ENCODE measurements at places on chromosomes 16 and 17.

DNA sequence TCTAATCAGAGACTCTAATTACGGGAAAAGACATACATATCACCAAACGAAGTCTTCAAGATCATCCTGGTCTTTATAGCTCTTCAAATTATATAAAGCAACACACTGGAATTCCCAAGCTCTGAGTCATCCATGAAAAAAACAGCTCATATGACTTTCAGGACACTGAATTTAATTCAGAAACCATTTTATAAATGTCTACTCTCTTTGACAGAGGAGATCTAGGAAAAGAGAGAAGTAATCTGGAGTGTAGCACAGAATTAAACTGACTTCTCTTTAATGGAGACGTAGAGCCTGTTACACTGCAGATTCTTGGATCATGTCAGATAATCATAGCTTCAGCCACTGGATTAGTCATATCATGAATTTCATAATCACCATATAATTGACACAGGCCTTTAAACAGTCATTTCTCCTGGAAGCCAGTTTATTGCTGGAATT, 86.8 kb upstream of the WSB1 start:
- H3K27ac ChIP-seq = no peak overlapping the region
- no peak for DNase-seq
- no peaks in the 10 kb centered on the region for H3K4me1 ChIP-seq
- H3K36me3 ChIP-seq = no peaks in the 10 kb centered on the region
- H3K27me3 ChIP-seq = no peaks in the 10 kb centered on the region

DNA sequence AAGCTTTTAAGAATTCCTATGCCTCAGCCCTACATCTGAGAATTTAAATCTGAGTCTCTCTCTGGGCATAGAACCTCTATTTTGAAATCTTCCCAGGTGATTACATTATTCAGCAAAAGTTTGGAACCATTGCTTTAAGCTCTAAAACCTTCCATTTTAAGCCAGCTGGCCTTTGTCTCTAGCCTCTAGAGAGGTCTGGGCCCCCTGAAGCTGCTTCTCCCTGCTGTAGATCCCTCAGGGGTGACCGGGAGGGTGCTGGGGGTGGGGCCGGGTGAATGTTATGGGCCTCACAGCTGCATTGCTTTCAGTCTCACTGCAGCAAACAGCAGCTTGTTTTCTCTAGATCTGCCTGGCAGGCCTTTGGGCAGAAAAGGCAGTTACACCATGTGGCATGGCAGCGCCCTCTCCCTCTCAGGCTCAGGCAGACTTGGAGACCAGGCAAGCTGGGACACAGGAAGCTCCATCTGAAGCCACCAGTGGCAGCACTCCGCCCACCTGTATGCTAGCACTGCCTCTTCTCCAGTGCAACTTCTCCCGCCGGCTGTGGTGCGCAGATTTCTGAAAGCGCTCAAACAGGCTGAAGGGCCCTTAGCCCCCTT, 66.3 kb downstream of the MPRIP start:
- H3K4me3 ChIP-seq = no peak overlapping the region
- no peaks in the 10 kb centered on the region for H3K27me3 ChIP-seq
- no peaks in the 10 kb centered on the region for H3K4me1 ChIP-seq
- no peaks in the 10 kb centered on the region for H3K36me3 ChIP-seq
- peak; percentile 39 for DNase-seq

GRCh38 chr17:27630607-27631410, at the start of gene LGALS9:
TSS of gene LGALS9 (plus strand) at chr17:27631188. CDS start at chr17:27631266, 78 bp downstream.
- no peaks in the 10 kb centered on the region for H3K36me3 ChIP-seq
- H3K4me1 ChIP-seq = no peaks in the 10 kb centered on the region
- no peak within 1 kb of the TSS for H3K4me3 ChIP-seq
- no peaks in the 10 kb centered on the region for H3K27me3 ChIP-seq
- H3K27ac ChIP-seq = no peak within 1 kb of the TSS

- no peak overlapping the region for H3K27ac ChIP-seq
- no peak for DNase-seq
- no peaks in the 10 kb centered on the region for H3K27me3 ChIP-seq
- no peaks in the 10 kb centered on the region for H3K36me3 ChIP-seq
Observed at GRCh38 chr16:72609066-72609465, 437.1 kb upstream of the PMFBP1 start.

- H3K27me3 ChIP-seq = no peaks in the 10 kb centered on the region
- H3K36me3 ChIP-seq = no peaks in the 10 kb centered on the region
- H3K4me1 ChIP-seq = no peaks in the 10 kb centered on the region
Observed at GRCh38 chr17:40558300-40558889, 6.9 kb downstream of the CCR7 start.

- H3K27me3 ChIP-seq = peaks cover 16% of the 10 kb centered on the region
- H3K27ac ChIP-seq = no peak overlapping the region
- no peaks in the 10 kb centered on the region for H3K36me3 ChIP-seq
- H3K4me3 ChIP-seq = no peak overlapping the region
Observed at GRCh38 chr16:3147046-3147756, 12.4 kb downstream of the ZNF213 start.

GRCh38 chr17:82443465-82444283, 6.9 kb downstream of the CYBC1 start:
- H3K4me1 ChIP-seq = peaks cover 5% of the 10 kb centered on the region
- no peak overlapping the region for H3K27ac ChIP-seq
- DNase-seq = no peak
- H3K27me3 ChIP-seq = no peaks in the 10 kb centered on the region

GRCh38 chr16:814974-815373, 14.4 kb upstream of the GNG13 start:
- no peaks in the 10 kb centered on the region for H3K27me3 ChIP-seq
- no peaks in the 10 kb centered on the region for H3K36me3 ChIP-seq
- H3K4me1 ChIP-seq = no peaks in the 10 kb centered on the region
- H3K4me3 ChIP-seq = no peak overlapping the region

GRCh38 chr16:59013930-59014329, 279.8 kb upstream of the GOT2 start:
- H3K27ac ChIP-seq = no peak overlapping the region
- DNase-seq = no peak
- H3K27me3 ChIP-seq = no peaks in the 10 kb centered on the region

DNA sequence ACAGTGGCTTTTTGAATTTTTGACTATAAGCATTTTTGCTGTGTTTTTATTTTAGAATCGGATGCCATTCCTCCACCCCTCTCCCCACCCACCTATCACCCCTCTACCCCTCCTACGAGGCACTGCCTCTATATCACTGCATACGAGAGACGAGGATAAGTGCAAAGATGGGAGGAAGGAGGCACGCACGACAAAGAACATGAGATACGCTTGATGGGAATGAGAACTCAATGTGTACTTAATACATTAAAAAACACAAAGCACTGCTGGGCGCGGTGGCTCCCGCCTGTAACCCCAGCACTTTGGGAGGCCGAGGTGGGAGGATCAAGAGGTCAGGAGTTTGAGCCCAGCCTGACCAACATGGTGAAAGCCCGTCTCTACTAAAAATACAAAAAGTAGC, 8.8 kb upstream of the USP43 start:
- no peak overlapping the region for H3K4me3 ChIP-seq
- H3K27me3 ChIP-seq = no peaks in the 10 kb centered on the region
- no peak overlapping the region for H3K27ac ChIP-seq
- H3K36me3 ChIP-seq = no peaks in the 10 kb centered on the region
- H3K4me1 ChIP-seq = peaks cover 5% of the 10 kb centered on the region

- peak; percentile 79 for DNase-seq
- no peaks in the 10 kb centered on the region for H3K36me3 ChIP-seq
- peak overlapping the region; percentile 89 for H3K4me3 ChIP-seq
- peaks cover 41% of the 10 kb centered on the region for H3K4me1 ChIP-seq
- H3K27me3 ChIP-seq = no peaks in the 10 kb centered on the region
- H3K27ac ChIP-seq = peak overlapping the region; percentile 92
Observed at GRCh38 chr16:3458278-3458851, 14.9 kb downstream of the NAA60 start.

DNA sequence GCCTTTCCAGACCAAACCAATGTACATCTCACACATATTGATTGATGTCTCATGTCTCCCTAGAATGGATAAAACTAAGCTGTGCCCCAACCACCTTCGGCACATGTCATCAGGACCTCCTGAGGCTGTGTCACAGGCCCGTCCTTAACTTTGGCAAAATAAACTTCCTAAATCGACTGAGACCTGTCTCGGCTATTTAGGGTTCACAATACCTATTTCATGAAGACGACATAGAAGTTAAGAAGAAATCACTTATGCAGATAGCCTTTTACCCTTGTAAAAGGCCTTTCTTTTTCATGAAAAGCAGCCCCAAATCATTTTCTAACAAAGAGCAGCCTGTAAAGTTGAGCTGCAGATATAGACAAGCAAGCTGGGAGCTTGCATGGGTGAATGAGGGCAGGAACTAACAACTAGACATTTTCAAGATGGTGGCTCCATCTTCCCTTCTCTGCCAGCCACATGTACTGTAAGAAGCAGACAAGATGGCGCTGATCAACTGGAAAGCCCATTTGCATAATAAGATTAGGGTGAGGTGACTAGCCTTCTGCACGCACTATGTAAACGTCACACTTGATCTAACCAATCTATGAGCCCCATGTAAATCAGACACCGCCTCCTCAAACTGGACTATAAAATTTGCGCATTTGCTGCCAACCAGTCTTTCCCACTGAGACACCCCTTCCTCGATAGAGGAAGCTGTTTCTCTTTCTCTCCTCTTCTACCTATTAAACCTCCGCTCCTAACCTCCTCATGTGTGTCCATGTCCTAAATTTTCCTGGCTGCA, 4.7 kb upstream of the KDM8 start:
- no peaks in the 10 kb centered on the region for H3K27me3 ChIP-seq
- no peaks in the 10 kb centered on the region for H3K4me1 ChIP-seq
- H3K27ac ChIP-seq = no peak overlapping the region
- H3K4me3 ChIP-seq = no peak overlapping the region

GRCh38 chr16:57483725-57484514, 2.4 kb downstream of the DOK4 start:
- no peak overlapping the region for H3K27ac ChIP-seq
- H3K4me1 ChIP-seq = peaks cover 26% of the 10 kb centered on the region
- no peaks in the 10 kb centered on the region for H3K36me3 ChIP-seq
- no peak for DNase-seq

GRCh38 chr17:68559316-68559715, 41.9 kb downstream of the FAM20A start:
- no peaks in the 10 kb centered on the region for H3K27me3 ChIP-seq
- H3K4me3 ChIP-seq = no peak overlapping the region
- H3K36me3 ChIP-seq = no peaks in the 10 kb centered on the region

DNA sequence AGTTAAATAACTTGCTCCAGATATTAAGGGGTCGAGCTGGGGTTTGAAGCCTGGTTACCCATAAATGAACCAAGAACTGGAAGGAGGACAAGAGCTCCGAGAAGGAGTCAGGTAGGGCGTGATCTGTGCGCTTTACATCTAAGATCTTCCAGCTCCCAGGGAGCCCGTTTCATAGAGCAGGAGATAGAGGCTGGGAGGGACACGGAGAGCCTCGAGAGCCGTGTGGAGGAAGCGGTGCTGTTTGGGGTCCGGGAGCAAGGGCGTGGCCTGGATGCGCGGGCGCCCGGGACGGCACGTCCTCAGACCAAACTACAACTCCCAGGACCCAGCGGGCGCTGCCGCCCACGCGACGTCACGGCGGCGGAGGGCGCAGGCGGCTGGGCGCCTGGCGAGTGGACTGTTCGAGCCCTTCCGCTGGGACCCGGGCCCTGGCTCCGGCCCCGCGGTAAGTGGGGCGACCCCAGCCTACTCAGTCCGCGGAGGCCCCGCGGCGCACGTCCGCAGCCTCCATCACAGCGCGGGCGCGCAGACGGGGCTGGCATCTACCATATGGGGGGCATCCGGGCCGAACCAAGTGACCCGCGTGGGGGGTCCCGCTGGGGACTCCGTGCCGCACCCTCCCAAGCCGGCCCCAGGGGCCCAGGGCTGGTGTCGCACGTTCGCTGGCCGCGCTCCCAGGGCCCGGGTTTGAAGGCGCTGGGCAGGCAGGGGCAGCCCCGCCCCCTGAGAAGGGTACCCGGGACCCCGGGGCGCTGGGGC, at the start of gene BCKDK:
Gene BCKDK (plus strand): TSS at position 352 of the 759 bp plus-strand sequence. CDS start 838 bp downstream, outside the sequence.
- peak within 1 kb of the TSS; percentile 87 for H3K4me3 ChIP-seq
- H3K36me3 ChIP-seq = no peaks in the 10 kb centered on the region
- peaks cover 6% of the 10 kb centered on the region for H3K4me1 ChIP-seq

GRCh38 chr17:30377574-30378240, 1.0 kb upstream of the CPD start:
- no peaks in the 10 kb centered on the region for H3K36me3 ChIP-seq
- H3K27ac ChIP-seq = no peak overlapping the region
- peaks cover 48% of the 10 kb centered on the region for H3K4me1 ChIP-seq
- no peak for DNase-seq

DNA sequence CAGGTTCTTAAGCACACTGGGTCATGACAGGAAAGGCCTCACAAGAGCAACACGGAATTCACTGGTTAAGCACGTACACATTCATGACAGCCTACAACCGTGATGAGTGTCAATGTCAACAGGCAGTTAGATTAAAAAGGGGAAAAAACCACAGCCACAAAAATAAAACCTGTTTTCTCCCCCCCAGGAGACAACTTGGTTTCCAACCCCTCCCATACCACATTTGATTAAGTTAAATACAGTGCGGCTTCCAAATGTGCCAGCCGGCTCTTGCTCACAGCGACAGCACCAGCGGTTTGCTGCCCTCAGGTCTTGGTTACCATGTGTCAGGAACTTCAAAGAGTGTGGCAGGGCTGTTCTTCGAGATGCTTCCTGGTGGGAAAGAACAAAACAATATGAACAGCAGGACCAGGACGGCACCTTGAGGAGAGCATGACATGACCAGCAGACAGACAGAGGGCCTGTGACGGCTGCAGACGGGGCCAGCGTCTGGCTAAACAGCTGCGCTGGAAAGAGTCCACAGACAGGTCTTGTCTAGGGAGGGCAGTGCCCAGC, 193.6 kb downstream of the PARN start:
- 0 out of 2 replicates have a peak, but pooled peaks cover under 1% of the 10 kb centered on the region for H3K4me1 ChIP-seq
- no peaks in the 10 kb centered on the region for H3K27me3 ChIP-seq
- no peaks in the 10 kb centered on the region for H3K36me3 ChIP-seq
- DNase-seq = no peak
- no peak overlapping the region for H3K4me3 ChIP-seq
- no peak overlapping the region for H3K27ac ChIP-seq

- no peak overlapping the region for H3K4me3 ChIP-seq
- no peak overlapping the region for H3K27ac ChIP-seq
- DNase-seq = no peak
- H3K4me1 ChIP-seq = no peaks in the 10 kb centered on the region
- no peaks in the 10 kb centered on the region for H3K27me3 ChIP-seq
- peaks cover 46% of the 10 kb centered on the region for H3K36me3 ChIP-seq
Observed at GRCh38 chr16:16120382-16121184, 102.7 kb downstream of the ABCC6 start.

GRCh38 chr17:42076797-42077559, 21.3 kb downstream of the ZNF385C start:
- H3K27ac ChIP-seq = no peak overlapping the region
- H3K27me3 ChIP-seq = 0 out of 2 replicates have a peak, but pooled peaks cover 9% of the 10 kb centered on the region
- H3K36me3 ChIP-seq = no peaks in the 10 kb centered on the region
- no peak for DNase-seq
- H3K4me3 ChIP-seq = no peak overlapping the region
- peaks cover 5% of the 10 kb centered on the region for H3K4me1 ChIP-seq

GRCh38 chr16:58365623-58366022, 26.6 kb upstream of the GINS3 start:
- no peaks in the 10 kb centered on the region for H3K27me3 ChIP-seq
- DNase-seq = no peak
- no peak overlapping the region for H3K27ac ChIP-seq
- H3K36me3 ChIP-seq = no peaks in the 10 kb centered on the region
- H3K4me3 ChIP-seq = no peak overlapping the region
- H3K4me1 ChIP-seq = no peaks in the 10 kb centered on the region

Measured in GM23338 (cell line).